Central memory CD8-positive, alpha-beta T cell (primary cell): ENCODE measurements at places on chromosomes 16 and 17.

DNA sequence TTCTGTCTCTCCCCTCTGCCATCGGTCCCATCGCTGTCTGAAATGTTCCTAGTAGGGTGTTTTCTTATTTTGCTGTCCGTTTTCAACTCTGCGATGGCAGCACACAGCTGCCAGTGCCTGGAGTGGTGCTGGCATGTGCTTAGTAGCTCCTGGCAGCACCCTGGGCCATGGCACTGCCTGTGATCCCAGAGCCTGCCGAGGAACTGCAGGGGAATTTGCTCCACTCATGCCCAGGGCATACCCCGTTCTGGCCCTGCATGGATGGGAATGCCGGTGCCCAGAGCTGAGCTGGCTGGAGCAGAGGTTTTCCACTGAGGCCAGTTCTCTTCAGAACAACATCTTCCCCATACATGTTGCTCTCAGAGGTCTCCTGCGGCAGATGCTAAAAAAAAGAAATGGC is 43.1 kb downstream of the GPT2 start:
- DNase-seq = no peak
- H3K27me3 ChIP-seq = peaks cover 9% of the 10 kb centered on the region
- H3K4me3 ChIP-seq = no peak overlapping the region
- H3K27ac ChIP-seq = no peak overlapping the region
- peaks cover 1% of the 10 kb centered on the region for H3K36me3 ChIP-seq

- peaks cover 59% of the 10 kb centered on the region for H3K4me1 ChIP-seq
- H3K4me3 ChIP-seq = peak overlapping the region; percentile 77
- no peaks in the 10 kb centered on the region for H3K27me3 ChIP-seq
- peaks cover 42% of the 10 kb centered on the region for H3K36me3 ChIP-seq
- H3K27ac ChIP-seq = peak overlapping the region; percentile 63
These were observed 2.0 kb downstream of the ZNF319 start for GRCh38 chr16:57998486-57998885.

DNA sequence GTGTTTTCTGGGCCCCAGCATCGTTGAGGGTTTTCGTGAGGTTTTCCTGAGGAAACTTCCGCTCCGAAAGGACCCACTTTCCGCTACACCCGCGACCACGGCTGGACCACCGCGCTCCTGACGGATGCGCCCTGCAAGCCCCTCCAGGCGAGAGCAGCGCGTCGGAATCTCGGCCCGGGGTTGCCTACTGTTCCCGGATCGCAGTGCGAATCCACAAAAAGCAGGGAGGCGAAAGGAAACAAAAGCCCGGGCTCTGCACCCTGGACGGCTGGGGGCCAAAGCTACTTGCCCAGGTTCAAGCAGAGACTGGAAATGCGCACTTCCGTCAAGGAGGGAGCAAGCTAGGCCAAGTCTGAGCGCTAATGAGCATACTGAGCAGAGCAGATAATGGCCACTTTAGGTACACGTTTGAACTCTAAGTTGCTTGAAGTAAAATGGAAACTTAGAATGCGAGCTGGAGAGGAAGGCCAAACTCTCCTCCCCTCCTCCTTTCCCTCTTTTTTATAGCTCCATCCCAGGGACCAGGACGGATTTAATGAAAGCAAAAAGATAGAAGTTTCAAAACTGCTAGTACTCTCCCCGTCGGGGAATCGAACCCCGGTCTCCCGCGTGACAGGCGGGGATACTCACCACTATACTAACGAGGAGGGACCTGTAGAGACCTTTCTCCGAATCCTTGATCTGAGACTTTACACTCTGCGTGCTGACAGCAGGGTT is 11.4 kb upstream of the AURKB start:
- H3K27ac ChIP-seq = peak overlapping the region; percentile 100
- DNase-seq = peak; percentile 97
- H3K27me3 ChIP-seq = peaks cover 30% of the 10 kb centered on the region
- H3K36me3 ChIP-seq = peaks cover 58% of the 10 kb centered on the region
- peak overlapping the region; percentile 97 for H3K4me3 ChIP-seq

DNA sequence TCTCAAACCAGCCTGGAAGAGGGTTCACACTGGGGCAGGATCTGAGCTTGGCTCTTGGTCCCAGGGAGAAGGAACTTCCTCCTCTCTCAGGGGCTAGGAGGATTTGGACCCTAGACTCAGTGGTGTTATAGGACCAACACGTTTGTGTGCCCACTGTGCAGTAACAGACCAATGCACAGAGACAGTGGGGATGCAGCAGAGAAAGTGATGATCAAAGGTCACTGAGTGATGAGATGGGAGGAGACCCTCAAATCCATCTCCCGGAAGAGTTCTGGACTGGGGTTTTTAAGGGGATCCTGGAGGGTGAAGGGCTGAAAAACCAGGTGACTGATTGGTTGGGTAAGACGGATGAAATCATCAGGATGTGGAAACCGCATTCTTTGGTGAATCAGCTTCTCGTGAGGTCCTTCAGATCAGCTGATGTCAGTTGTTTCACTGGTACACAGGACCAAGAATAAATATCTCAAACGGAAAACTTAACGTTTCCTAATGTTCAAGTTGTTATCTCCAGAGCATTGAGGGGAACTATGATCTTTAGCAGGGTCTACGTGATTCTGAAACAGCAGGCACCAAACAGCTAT is 3.3 kb upstream of the VAC14 start:
- H3K27ac ChIP-seq = no peak overlapping the region
- no peak for DNase-seq
- no peak overlapping the region for H3K4me3 ChIP-seq
- peaks cover 30% of the 10 kb centered on the region for H3K27me3 ChIP-seq
- H3K4me1 ChIP-seq = peaks cover 24% of the 10 kb centered on the region

- no peaks in the 10 kb centered on the region for H3K36me3 ChIP-seq
- no peak for DNase-seq
- H3K27ac ChIP-seq = no peak overlapping the region
- peaks cover 7% of the 10 kb centered on the region for H3K4me1 ChIP-seq
These were observed 25.8 kb upstream of the HLF start for GRCh38 chr17:55238931-55239297.

DNA sequence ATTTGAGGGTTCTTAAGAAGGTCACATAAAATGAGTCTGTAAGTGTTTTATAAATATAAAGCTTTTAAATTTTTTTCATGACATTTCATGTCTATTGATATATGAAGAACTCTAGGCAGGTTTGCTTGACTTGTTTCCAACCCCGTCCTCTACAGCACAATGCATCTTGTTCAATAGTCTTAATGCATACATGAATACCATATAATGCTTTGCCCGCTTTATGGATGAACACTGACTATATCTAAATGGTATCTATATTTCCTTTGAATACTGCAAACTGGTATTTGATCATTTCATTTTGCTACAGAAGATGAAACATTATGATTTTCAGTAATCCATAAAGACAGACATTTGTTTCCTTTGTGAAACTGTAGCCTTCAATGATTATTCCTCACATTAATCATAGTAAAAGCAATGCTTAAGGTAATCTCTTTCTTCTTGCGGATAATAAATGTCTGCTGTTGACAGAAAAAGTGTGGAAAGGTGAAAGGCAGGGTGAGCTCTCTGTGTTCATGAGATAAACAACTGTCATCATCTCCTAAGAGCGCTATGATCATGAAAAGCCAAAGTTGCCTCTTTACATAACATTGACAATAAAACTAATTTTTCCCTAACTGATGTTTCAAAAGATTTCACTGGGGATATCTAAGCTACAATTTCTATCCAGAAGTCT is 645.1 kb downstream of the CDH8 start:
- H3K27me3 ChIP-seq = no peaks in the 10 kb centered on the region
- no peak for DNase-seq
- no peak overlapping the region for H3K27ac ChIP-seq
- no peak overlapping the region for H3K4me3 ChIP-seq
- no peaks in the 10 kb centered on the region for H3K4me1 ChIP-seq

GRCh38 chr16:67504031-67505021 is 21.0 kb upstream of the AGRP start:
- H3K27ac ChIP-seq = peak overlapping the region; percentile 77
- no peak for DNase-seq
- H3K27me3 ChIP-seq = no peaks in the 10 kb centered on the region
- H3K36me3 ChIP-seq = peaks cover under 1% of the 10 kb centered on the region

DNA sequence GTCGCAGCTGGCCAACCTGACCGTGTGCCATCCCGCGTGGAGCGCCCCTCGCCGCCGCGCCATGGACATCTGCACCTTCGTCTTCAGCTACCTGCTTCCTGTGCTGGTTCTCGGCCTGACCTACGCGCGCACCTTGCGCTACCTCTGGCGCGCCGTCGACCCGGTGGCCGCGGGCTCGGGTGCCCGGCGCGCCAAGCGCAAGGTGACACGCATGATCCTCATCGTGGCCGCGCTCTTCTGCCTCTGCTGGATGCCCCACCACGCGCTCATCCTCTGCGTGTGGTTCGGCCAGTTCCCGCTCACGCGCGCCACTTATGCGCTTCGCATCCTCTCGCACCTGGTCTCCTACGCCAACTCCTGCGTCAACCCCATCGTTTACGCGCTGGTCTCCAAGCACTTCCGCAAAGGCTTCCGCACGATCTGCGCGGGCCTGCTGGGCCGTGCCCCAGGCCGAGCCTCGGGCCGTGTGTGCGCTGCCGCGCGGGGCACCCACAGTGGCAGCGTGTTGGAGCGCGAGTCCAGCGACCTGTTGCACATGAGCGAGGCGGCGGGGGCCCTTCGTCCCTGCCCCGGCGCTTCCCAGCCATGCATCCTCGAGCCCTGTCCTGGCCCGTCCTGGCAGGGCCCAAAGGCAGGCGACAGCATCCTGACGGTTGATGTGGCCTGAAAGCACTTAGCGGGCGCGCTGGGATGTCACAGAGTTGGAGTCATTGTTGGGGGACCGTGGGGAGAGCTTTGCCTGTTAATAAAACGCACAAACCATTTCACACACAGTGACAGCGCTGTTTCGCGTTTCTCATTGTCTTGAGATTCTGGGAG is 2.0 kb upstream of the ZACN start:
- DNase-seq = no peak
- peak overlapping the region; percentile 69 for H3K4me3 ChIP-seq
- H3K4me1 ChIP-seq = peaks cover 31% of the 10 kb centered on the region
- peak overlapping the region; percentile 62 for H3K27ac ChIP-seq
- H3K36me3 ChIP-seq = peaks cover 17% of the 10 kb centered on the region

- H3K4me1 ChIP-seq = no peaks in the 10 kb centered on the region
- no peak overlapping the region for H3K27ac ChIP-seq
- peaks cover 15% of the 10 kb centered on the region for H3K36me3 ChIP-seq
- no peaks in the 10 kb centered on the region for H3K27me3 ChIP-seq
These were observed 50.2 kb downstream of the ZCCHC14 start for GRCh38 chr16:87442581-87442966.

GRCh38 chr17:7667656-7668406 is 17.1 kb downstream of the ATP1B2 start:
- H3K27ac ChIP-seq = no peak overlapping the region
- DNase-seq = no peak
- H3K27me3 ChIP-seq = no peaks in the 10 kb centered on the region
- H3K4me1 ChIP-seq = no peaks in the 10 kb centered on the region
- peaks cover 43% of the 10 kb centered on the region for H3K36me3 ChIP-seq
- no peak overlapping the region for H3K4me3 ChIP-seq

DNA sequence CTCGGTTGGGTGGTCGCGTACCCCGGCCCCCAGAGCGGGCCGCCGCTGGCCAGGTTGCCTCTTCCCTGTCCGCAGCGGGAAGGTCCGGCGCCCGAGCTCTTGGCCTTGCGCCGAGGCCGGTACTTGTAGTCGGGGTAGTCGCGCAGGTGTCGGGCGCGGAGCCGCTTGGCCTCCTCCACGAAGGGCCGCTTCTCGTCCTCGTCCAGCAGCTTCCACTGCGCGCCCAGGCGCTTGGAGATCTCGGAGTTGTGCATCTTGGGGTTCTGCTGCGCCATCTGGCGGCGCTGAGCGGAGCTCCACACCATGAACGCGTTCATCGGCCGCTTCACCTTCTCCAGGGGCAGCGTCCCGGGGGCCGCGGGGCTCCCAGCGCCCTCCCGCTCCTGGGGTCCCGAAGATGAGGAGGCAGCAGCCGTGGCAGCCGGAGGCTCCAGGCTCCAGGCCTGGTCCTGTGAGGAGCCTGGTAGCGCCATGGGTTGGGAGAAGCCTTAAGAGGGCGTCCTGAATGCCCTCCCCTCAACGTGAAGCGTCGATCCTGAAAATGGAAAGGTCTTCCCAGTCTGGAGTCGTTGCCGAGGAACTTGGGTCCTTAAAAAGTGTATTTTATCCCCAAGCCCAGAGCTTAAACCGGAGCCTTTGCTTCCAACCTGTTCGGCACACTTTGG is 558 bp downstream of the SOX15 start:
- H3K27ac ChIP-seq = no peak overlapping the region
- peaks cover 15% of the 10 kb centered on the region for H3K4me1 ChIP-seq
- no peaks in the 10 kb centered on the region for H3K27me3 ChIP-seq

DNA sequence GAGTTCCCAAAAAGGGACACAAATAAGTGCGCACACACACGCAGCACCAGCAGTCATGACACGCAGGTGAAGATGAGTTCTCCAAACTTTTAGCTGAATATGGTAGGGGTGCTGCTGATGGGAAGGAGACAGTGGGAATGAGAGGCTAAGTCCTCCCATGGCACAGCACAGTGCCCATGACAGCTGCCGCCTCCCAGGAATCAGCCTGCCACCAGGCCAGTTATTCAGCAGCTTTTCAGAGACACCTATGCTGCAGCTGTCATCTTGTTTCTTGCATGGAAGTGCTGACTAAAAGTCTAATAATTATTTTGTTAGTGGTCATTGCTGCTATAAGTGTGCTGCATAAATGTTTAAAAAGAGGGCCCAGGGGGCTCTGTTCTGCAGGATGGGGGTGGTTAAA is 12.2 kb downstream of the WFIKKN2 start:
- H3K27me3 ChIP-seq = no peaks in the 10 kb centered on the region
- peaks cover 1% of the 10 kb centered on the region for H3K36me3 ChIP-seq
- H3K4me3 ChIP-seq = no peak overlapping the region
- H3K4me1 ChIP-seq = peaks cover 10% of the 10 kb centered on the region
- DNase-seq = no peak
- no peak overlapping the region for H3K27ac ChIP-seq

GRCh38 chr17:7173687-7174602 is 5.2 kb downstream of the ASGR1 start:
- no peaks in the 10 kb centered on the region for H3K27me3 ChIP-seq
- peak; percentile 28 for DNase-seq
- peaks cover 2% of the 10 kb centered on the region for H3K36me3 ChIP-seq
- H3K4me1 ChIP-seq = no peaks in the 10 kb centered on the region
- H3K27ac ChIP-seq = no peak overlapping the region
- no peak overlapping the region for H3K4me3 ChIP-seq

GRCh38 chr17:1852327-1852726 is 22.5 kb downstream of the RPA1 start:
- H3K27ac ChIP-seq = no peak overlapping the region
- H3K4me1 ChIP-seq = peaks cover 6% of the 10 kb centered on the region
- no peak overlapping the region for H3K4me3 ChIP-seq
- H3K36me3 ChIP-seq = peaks cover 57% of the 10 kb centered on the region
- H3K27me3 ChIP-seq = no peaks in the 10 kb centered on the region

DNA sequence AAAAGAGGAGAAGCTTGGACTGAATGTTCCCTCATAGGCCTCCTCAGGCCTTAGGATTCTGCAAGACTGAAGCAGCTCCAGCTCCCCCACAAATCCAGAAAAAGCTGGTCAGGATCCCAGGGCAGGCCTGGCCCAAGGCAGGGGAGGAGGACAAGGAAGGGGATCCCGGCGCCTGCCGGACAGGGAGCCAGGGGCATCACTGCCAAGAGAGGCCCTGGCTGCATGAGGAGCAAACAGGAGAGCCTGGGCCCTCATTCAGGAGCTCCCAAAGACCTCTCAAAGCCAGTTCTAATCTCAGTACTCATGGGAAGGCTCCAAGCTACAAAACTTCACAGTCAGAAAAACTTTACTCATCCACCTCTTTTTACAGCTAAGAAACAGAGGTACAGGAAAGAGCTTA is 67.3 kb downstream of the ZNF423 start:
- H3K27me3 ChIP-seq = peaks cover 9% of the 10 kb centered on the region
- no peaks in the 10 kb centered on the region for H3K4me1 ChIP-seq
- no peak overlapping the region for H3K27ac ChIP-seq
- no peaks in the 10 kb centered on the region for H3K36me3 ChIP-seq
- H3K4me3 ChIP-seq = no peak overlapping the region
